ENCODE measurements at places on chromosomes 13 and 19. TPM values are rescaled to one million over a fixed set of nuclear protein-coding genes. Genes with fewer than 3 reads are reported as not detected.

The TMEM272 gene
- total RNA-seq = 0.15 TPM

The EPS8L1 gene
- 6.9 TPM for total RNA-seq

The WDR62 gene
- total RNA-seq = 24.1 TPM

The SPACA6 gene
- 5.2 TPM for total RNA-seq

The USHBP1 gene
- 0.45 TPM for total RNA-seq

The ANGPTL8 gene
- not detected for total RNA-seq

The COMP gene
- not detected for total RNA-seq

The IGFL2 gene
- total RNA-seq = not detected

The PLIN5 gene
- not detected for total RNA-seq

The FGF9 gene
- 0.20 TPM for total RNA-seq

DNA sequence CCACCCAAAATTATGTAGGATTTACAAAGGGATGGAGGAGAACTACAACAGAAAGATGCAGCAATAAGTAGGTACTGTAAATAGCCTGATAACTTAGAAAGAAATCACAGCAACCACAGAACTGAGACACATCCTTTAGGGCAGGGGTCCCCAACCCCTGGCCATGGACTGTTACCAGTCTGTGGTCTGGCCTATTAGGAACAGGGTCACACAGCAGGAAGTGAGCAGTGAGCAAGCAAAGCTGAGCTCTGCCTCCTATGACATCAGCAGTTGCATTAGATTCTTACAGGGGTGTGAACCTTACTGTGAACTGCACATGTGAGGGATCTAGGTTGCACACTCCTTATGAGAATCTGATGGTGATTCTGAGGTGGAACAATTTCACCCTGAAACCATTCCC, 997.6 kb downstream of the DIAPH3 start:
- H3K27ac ChIP-seq = no peak overlapping the region
- H3K4me1 ChIP-seq = no peaks in the 10 kb centered on the region
- no peak for DNase-seq
- H3K4me3 ChIP-seq = no peak overlapping the region
- H3K27me3 ChIP-seq = no peaks in the 10 kb centered on the region

DNA sequence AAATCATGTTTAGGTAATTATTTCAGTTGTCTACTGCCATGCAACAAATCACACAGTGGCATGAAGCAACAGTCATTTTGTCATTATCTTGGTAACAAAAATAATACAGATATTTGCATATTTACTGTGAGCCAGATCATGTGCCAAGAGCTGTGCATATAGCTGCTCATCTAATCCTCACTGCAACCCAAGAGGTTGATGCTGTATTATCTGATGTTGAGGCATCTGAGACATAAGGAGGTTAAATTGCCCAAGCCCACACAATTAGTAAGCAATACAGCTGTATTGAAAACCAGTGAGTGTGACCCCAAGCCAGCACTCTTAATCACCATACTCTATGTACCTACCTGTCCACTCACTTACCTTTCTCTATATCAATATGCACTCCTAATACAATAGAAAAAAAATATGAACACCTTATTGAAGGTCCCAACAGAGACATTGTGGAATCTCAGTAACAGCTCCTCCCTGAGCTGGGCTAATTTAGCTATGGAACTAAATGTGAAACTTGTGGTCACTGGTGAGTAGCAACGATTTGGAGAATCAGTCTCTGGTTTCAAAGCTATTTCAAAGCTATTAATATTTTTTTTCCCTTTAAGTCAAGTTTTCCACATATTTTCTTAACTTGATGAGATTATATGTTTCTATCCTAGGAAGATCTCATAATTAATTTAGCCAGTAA, 185.2 kb downstream of the KLF12 start:
- H3K27ac ChIP-seq = no peak overlapping the region
- H3K36me3 ChIP-seq = peaks cover 7% of the 10 kb centered on the region
- H3K4me1 ChIP-seq = peaks cover 29% of the 10 kb centered on the region
- no peak overlapping the region for H3K4me3 ChIP-seq
- H3K27me3 ChIP-seq = no peaks in the 10 kb centered on the region

- no peak for DNase-seq
- no peak overlapping the region for H3K4me3 ChIP-seq
- no peaks in the 10 kb centered on the region for H3K4me1 ChIP-seq
- H3K27me3 ChIP-seq = no peaks in the 10 kb centered on the region
- no peaks in the 10 kb centered on the region for H3K36me3 ChIP-seq
Measured at GRCh38 chr13:81018936-81019335, 678.0 kb upstream of the SPRY2 start.

- no peak for DNase-seq
- H3K4me1 ChIP-seq = no peaks in the 10 kb centered on the region
- no peak overlapping the region for H3K4me3 ChIP-seq
- H3K27ac ChIP-seq = no peak overlapping the region
Measured at GRCh38 chr13:72205773-72206172, 338.8 kb upstream of the DACH1 start.

GRCh38 chr13:43979492-43979891, 99.8 kb downstream of the LACC1 start:
- H3K27ac ChIP-seq = no peak overlapping the region
- DNase-seq = no peak
- H3K4me1 ChIP-seq = no peaks in the 10 kb centered on the region
- no peaks in the 10 kb centered on the region for H3K36me3 ChIP-seq

- H3K36me3 ChIP-seq = peaks cover 77% of the 10 kb centered on the region
- no peaks in the 10 kb centered on the region for H3K27me3 ChIP-seq
- H3K4me3 ChIP-seq = no peak overlapping the region
- peaks cover 7% of the 10 kb centered on the region for H3K4me1 ChIP-seq
Measured at GRCh38 chr19:6828306-6828697, 55.8 kb downstream of the VAV1 start.

DNA sequence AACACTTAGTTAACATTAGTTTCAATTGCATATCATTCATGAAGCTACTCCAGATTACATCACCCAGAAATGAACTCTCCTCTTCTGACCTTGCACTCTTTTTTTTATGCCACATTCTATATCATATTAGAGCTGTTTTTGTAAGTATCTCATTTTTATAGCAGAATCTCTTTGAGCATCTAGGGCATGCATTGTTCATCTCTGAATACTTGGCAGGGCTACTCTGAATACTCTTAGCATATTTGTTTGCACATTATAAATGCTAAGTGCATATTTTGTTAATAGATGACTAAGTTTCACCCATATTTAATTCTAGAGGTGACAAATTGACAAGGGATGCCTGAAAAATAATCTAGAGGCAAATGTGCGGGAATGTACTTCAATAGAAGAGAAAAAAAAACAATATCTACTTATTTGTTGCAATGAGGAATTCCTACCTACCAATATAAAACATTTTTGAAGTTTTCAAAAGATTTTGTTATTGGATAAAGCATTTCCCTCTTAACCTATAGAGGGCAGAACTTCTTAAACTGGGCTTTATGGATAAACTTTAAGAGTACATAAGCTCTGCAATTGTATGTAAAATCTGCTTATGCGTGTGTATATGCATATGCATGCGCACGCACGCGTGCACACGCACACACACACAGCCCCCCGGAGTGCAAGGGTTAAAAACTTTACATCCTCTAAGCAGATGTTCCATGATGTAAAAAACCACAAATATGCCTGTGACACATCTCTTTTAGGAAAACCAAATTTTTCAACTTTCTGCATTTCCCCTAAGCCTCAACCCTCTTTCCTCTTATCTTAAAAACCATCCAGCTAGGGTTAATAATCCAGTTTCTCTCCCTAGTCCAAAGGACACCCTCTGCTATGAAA, 73.0 kb upstream of the OXGR1 start:
- no peak overlapping the region for H3K4me3 ChIP-seq
- no peak overlapping the region for H3K27ac ChIP-seq
- H3K4me1 ChIP-seq = no peaks in the 10 kb centered on the region
- H3K27me3 ChIP-seq = peaks cover 8% of the 10 kb centered on the region
- H3K36me3 ChIP-seq = no peaks in the 10 kb centered on the region

DNA sequence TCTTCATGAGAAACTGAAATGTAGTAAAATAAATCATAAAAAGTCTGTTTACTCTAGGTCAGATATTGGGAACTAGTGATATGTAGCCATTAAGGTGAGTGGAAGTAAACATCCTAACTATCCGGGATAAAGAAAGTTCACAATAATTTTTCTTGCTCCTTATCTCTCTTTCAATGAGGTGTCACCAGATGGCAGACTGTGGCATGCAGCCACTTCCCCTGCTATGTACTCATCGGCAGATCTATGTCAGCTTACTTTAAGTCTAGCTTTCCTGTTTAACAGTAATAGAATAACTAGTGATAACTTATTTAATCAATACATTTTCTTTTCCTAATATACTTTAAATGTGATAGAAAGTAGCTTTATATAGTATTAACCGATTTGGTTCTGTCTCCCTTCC, 181.9 kb downstream of the NDFIP2 start:
- H3K27me3 ChIP-seq = peaks cover 5% of the 10 kb centered on the region
- no peak overlapping the region for H3K4me3 ChIP-seq
- no peak overlapping the region for H3K27ac ChIP-seq
- DNase-seq = no peak
- no peaks in the 10 kb centered on the region for H3K36me3 ChIP-seq

DNA sequence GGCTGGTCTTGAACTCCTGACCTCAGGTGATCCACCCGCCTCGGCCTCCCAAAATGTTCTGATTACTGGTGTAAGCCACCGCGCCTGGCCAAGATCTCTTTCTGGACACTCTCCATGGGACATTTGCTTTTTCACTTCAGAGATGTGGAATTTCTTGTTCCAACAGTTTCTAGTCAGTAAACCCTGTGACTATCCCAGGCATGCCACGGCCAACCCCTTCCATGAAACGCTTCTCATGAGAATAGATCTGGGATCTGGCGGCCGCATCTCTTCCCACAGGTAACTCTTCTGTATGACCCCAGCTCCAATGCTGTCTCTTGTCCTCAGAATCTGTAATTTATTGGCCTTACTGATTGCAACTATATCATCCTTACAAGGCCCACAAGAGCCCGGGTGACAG, 16.2 kb downstream of the PLPP2 start:
- peaks cover 23% of the 10 kb centered on the region for H3K27me3 ChIP-seq
- H3K4me3 ChIP-seq = no peak overlapping the region
- no peaks in the 10 kb centered on the region for H3K36me3 ChIP-seq
- DNase-seq = no peak
- H3K27ac ChIP-seq = no peak overlapping the region

GRCh38 chr13:50225193-50226155, 210.2 kb downstream of the KCNRG start:
- H3K27me3 ChIP-seq = peaks cover 78% of the 10 kb centered on the region
- H3K36me3 ChIP-seq = peaks cover 6% of the 10 kb centered on the region

- DNase-seq = no peak
- no peaks in the 10 kb centered on the region for H3K36me3 ChIP-seq
- peaks cover 2% of the 10 kb centered on the region for H3K4me1 ChIP-seq
- peaks cover 16% of the 10 kb centered on the region for H3K27me3 ChIP-seq
- H3K27ac ChIP-seq = no peak overlapping the region
Measured at GRCh38 chr19:11256189-11256588, 6.1 kb downstream of the DOCK6 start.

DNA sequence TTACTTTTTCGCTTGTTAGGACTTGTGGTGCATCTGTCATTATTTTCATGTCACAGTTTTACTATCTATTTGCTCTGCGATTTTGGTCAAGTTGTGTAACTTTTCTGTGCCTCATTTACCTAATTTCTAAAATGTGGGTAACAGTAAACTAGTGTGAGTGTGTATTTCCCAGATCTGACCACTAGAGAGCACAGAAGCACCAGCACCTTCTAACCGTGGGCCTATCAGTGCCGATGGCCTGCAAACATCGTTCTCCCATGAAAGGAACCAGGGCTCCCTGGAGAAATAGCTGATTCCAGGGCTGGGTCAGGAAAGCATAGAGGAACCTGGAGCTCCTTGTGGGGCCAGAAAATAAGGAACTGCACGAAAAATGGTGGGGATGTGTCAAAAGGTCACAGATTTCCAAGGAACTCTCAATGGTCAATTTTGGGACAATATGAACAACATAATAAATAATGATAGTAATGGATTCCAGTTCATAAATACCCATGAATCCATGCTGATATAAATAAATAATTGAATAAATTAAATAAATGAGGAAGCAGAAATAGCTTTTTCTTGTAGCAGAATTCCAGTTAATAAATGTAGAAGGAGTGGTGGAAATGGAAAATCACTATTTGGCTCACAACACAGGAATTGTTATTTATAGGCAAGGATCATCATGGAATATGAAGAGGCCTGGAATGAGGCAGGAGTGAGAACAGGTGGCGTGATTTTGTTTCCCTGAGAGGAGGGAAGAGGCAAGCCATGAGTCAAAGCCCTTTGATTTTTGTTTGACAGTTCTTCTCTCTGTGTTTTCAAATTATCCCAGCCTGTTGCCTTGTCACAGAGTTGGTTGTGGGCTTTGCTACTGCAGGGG, 31.1 kb downstream of the CEACAM8 start:
- no peak overlapping the region for H3K27ac ChIP-seq
- H3K27me3 ChIP-seq = peaks cover 13% of the 10 kb centered on the region
- no peaks in the 10 kb centered on the region for H3K36me3 ChIP-seq

DNA sequence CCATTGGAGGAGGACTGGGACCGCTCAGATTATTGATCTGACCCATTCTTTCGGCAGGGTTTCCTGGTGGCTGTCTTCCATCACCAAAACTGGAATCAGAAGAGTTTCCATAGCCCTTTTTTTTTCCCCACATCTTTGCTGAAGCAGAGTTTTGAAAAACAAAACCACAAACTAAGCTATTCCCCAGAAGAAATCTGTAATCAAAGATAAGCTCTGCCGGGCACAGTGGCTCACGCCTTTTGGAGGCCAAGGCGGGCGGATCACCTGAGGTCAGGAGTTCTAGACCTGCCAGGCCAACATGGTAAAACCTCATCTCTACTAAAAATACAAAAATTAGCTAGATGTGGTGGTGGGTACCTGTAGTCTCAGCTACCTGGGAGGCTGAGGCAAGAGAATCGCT, 4.2 kb upstream of the ICAM1 start:
- peaks cover 3% of the 10 kb centered on the region for H3K36me3 ChIP-seq
- no peak overlapping the region for H3K4me3 ChIP-seq
- H3K27me3 ChIP-seq = peaks cover 1% of the 10 kb centered on the region
- DNase-seq = no peak
- no peak overlapping the region for H3K27ac ChIP-seq
- peaks cover 27% of the 10 kb centered on the region for H3K4me1 ChIP-seq

DNA sequence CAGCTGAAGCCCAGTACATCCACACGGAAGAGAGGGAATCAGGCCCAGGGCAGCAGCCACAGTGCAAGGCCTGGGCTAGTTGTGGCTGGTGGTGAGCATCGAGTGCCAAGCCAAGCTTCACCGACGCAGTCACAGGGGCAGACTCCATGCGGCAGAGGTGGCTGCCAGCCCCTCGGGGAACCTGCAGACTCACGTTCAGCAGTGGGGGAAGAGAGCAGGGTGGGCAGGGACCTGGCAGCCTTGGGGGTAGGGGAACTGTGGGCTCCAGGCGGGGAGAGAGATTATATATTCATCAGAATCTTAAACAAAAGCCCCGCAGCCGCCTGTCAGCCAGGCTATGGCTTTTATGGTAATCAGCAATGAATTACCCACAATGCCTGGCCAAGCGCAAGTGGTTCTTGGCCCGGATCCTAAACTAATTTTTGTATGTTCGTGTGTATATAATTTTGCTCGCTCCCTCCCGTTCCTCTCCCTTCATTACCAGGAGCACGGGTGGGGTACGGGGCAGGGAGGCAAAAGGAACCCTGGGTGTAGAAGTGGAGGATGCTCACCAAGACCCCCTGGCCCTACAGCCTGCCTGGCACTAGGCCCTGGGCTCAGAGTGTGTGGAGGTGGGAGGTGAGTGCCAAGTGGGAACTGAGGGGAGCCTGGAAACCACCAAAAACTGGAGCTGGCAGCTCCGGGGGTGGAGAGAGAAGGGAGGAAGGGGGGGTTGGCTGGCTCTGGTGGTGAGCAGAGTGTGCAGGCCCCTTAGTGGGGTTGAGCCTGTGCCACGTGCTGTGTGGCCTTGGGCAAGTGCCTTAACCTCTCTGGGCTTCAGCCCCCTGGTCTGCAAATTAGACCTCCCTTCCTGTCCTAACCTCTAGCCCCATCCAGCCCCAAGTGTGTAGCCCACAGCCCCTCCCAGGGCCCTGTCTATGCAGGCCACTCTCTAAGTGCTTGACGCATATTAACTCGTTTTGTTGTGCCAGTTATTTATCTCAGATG, 31.9 kb downstream of the PTPRS start:
- H3K4me3 ChIP-seq = no peak overlapping the region
- no peak for DNase-seq
- H3K27me3 ChIP-seq = peaks cover 2% of the 10 kb centered on the region
